NCI-H1436 (cell line): ENCODE measurements at places on chromosomes 5 and 9.

GRCh38 chr5:4116834-4117233 is 521.2 kb downstream of the IRX1 start:
- DNase-seq, result no peak

DNA sequence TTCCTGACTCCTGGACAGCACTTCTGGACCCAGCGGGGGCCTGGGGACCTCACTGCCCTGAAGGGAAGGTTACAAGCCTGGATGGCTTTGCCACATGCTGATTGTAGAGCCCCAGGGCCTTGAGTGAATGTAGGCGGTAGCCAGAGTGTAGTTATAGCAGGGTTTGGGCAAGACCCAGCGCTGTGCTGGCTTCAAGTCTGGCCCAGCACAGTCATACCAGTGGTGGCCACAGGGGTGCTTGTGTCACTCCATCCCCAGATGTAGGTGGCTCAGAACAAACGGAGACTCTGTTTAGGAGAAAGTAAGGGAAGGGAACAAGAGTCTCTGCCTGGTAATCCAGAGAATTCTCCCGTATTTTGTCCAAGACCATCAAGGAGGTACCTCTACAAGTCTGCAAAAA is 84.6 kb downstream of the STARD4 start:
- DNase-seq, result no peak

GRCh38 chr5:83227611-83228010 is 150.3 kb downstream of the XRCC4 start:
- no peak for DNase-seq

DNA sequence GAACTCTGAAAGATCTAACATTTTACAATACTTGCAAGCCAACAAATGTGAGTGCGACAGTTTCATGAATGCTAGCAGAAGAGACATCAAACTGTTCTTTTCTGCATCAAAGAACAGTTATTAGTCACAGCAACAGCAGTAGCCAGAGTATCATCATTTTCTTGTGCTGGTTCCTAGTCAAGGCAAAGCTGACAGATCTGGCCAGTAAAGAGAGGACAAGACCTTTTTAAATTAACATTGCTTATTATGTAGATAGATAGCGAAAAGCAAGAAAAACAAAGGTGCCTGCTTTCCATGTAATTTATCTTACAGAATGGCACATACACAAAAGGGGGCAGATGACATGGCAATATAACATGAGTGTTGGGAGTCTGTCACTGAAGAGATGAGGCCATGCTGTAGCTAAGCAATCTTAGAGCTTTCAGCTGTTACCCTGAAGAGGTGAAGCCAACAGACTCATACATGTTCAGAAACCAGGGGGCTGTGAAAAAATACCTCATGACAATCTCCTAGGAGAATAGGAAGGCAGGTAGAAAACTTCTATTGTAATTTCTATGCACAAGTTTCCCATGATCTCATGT is 626.6 kb upstream of the TYRP1 start:
- no peak for DNase-seq

GRCh38 chr9:11868795-11869194 is 824.4 kb upstream of the TYRP1 start:
- no peak for DNase-seq

DNA sequence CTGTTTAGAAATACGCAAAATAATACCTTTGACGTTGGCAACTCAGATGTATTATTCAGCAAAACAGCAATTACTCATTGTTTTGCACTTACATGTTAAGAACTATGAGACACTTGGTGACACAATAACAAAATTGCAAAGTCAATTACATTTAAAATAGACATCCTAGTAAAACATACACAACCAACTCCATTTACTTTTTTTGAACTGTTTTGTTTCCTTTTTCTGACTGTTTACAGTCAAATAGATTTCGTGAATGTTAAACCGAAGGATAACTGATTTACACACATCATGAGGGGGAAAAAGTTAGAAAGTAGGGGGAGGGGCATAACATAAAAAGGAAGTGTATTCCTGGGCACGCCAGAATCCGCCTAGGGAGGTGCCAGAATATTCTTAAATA is 220.1 kb downstream of the MEF2C start:
- no peak for DNase-seq
